Iris pigment epithelial cell (primary cell): ENCODE measurements at places on chromosomes 11 and 22.

DNA sequence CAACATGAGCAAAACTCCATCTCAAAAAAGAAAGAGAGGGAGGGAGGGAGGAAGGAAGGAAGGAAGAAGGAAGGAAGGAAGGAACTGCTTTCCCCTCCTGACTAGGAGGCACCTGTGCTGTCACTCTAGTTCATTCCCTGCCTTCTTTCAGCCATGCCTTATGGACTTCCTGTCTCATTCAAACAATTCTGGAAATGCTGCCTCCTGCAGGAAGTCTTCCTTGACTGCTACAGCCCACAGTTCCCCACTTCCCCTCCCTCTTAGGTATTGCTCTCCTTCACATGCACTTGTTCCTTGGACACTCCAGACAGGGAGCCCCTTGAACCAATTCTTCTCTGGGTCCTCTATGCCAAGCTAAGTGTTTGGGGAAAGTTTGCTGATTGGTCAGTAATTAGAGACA is 31.6 kb upstream of the WNT11 start:
- peak; percentile 10 for DNase-seq

DNA sequence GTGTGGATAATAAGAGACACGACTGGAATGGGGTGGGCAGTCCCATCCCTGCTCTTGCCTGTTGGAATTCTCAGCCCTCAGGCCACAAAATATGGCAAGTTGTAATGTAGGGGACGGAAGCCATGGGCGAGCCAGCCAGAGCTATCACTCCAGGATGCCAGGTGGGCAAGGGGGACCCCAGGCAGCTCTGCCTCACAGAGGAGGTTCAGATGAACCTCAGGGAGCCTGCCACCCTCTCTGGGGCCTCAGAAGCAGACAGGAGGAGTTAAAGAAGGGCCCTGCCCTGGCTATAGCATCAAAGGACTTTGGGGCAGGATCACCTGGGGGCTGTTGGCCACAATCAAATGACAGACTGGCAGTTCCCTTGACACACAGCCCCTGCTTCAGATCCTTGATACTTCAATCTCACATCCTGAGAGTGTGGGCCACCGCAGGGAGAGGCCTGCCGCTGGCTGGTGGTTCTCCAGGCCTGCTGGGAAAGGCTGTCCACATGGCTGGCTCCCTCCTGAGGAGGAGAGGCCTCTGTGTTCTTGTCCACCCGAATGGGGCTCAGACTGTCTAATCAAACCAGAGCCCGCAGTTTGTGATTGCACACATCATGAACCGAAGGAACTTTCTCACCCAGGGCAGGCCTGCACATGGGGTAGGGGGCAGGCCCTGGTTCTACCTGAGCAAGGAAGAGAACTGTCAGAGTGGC is 31.4 kb downstream of the IGLL1 start:
- DNase-seq = no peak

DNA sequence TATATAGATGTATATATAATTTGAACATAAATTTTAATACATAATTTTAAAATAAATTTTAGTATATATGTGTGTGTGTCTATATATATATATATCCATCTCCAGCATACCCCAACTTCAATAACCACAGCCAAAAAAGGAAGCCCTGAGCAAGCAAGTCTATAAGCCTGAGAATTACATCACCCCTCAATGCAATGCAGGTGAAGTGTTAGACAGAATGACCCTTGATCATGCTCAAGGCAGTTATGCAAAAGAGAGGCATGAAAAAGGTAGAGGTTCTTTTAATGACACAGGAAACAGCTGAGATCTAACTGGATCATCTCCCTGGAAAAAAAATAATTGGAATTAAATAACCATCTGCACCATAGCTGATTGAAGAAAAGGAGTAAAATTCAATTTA is 557.9 kb upstream of the ANO5 start:
- DNase-seq = no peak

- peak; percentile 4 for DNase-seq
Observed at GRCh38 chr11:8962841-8963240, 1.4 kb downstream of the TMEM9B start.

- no peak for DNase-seq
Observed at GRCh38 chr11:61650781-61651571, 29.2 kb upstream of the DAGLA start.

- no peak for DNase-seq
Observed at GRCh38 chr11:102416976-102417375, 35.6 kb downstream of the TMEM123 start.

DNA sequence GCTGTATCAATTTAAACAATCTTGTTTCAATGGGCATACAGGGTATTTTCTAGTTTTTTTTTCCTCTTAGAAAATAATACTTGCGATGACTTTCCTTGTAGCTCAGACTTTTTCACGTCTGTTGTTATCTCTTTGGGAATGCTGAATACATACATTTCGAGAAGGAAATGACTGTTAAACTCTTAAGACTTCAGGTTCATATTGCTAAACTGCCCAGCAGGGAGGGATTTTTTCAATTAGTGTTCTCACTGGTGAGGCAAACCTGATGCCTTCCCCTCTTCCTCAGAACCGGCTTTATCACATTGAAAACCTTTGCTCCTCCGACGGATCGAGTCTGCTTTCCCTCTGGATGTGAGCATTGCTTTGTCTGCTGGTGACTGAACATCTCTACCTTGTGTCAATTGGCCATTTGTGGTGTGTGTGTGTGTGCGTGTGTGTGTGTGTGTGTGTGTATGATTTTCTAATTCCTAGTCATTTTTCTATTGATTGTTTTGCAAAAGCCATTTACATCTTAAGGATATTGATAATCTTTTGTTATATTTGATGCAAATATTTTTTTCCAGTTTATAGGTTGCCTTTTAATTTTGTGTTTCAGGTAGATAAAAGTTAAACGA is 6.6 kb downstream of the NEAT1 start:
- peak; percentile 77 for DNase-seq

GRCh38 chr11:22559416-22559815 is 66.2 kb downstream of the FANCF start:
- DNase-seq = no peak

DNA sequence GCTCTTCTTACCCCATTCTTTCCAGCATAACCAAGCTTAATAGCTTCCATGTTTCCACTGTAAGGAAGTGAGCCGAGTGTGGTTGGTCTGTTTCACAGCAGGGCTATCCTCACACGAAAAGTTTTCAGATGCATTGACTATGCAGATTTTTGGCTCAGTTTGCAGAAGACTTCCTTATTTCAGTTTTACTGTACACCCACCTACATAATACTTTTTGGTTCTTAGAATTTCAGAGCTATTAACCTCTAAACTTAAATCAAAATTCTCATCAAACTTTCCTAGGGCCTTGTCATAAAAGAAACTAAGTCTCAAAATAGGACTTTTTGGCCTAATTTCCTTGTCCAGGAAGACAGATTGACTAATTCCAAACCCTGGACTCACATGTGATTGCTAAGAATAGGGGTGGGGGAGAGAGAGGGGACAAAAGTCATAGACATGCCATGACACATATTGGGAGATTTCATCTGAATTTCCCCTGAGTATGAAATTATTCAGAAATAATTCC is 7.3 kb upstream of the EHF start:
- DNase-seq = no peak

- no peak for DNase-seq
Observed at GRCh38 chr11:35005141-35005780, 88.8 kb downstream of the PDHX start.

DNA sequence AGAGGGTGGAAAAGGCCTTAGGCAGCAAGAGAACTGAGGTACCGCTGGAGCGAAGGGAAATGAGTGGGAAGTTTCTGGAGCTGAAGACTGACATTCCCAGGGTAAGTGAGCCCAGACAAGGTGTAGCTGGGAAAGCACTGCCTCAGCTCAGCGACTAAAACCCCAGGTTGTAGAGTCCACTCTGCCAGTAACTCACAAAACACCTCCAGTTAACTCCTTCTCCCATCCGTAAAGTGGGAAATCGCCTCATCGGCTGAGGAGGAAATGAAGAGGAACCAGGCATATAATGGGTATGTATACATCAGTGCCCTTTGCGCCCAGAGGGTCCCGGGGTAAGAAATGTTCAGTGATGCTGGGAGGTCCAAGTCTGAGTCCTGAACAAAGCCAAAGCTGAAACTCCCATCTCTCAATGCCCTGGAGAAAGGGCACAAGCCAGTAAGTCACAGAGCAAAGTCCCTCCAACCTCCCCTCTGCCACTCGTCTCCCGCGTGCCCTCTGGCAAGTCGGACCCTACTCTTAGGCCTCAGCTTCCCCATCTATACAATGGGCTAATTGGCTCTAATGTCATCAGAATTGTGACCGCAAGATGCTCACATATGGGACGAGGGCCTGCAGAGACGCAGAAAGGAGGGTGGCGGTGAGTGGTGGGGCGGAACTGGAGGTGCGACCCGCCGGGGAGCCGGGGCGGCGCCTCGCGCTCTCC is 588 bp downstream of the VPS37C start:
- DNase-seq = peak; percentile 17

DNA sequence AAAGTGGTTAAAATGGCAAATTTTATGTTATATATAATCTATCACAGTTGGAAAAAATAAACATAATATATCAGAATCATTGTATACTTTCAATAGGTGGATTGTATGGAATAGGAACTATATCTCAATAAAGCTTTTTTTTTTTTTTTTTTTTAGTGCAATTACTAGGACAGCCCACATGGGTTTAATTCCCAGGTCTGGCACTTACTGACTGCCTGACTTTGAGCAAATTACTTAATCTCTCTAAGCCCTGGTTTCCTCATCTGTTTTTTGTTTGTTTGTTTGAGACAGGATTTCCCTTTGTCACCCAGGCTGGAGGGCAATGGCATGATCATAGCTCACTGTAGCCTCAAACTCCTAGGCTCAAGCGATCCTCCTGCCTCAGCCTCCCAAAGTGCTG is 26.1 kb upstream of the BAIAP2L2 start:
- no peak for DNase-seq

DNA sequence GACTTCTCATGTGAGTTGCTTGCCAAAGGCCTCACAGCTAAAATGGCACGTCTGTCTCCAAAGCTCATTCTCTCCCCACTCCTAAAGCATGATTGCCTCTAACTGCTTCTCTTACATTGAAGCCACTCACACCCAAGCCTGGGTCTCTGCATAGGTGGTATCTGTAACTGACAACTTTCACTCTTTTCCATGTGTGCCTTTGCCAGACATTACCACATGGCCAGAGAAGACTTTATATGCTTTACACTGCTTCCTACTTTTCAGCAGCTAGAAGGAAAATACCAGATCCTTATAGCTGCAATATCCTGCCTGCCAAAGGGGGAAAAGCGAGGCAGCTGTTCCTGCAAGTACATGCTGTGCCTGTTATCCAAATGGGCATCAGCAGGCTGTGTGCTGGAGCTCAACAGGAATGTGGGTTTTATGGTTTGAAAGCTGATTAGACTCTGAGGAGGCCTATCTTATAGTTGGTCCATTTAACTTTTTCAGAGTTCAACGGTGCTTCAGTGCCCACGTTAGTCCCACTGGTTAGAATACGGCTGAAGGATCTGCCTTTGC is 547.1 kb downstream of the RAB38 start:
- DNase-seq = no peak

GRCh38 chr22:41940832-41941765 is 5.9 kb downstream of the CENPM start:
- peak; percentile 96 for DNase-seq

GRCh38 chr22:17269607-17270261 is 50.5 kb upstream of the ADA2 start:
- DNase-seq = no peak

GRCh38 chr11:60280412-60280811 is at the start of gene MS4A4A:
Gene MS4A4A, plus strand, starts transcription at chr11:60280666. Its CDS starts 10 bp downstream, at chr11:60280676.
- DNase-seq = no peak

GRCh38 chr11:19931141-19931770 is 218.6 kb downstream of the NAV2 start:
- DNase-seq = no peak

DNA sequence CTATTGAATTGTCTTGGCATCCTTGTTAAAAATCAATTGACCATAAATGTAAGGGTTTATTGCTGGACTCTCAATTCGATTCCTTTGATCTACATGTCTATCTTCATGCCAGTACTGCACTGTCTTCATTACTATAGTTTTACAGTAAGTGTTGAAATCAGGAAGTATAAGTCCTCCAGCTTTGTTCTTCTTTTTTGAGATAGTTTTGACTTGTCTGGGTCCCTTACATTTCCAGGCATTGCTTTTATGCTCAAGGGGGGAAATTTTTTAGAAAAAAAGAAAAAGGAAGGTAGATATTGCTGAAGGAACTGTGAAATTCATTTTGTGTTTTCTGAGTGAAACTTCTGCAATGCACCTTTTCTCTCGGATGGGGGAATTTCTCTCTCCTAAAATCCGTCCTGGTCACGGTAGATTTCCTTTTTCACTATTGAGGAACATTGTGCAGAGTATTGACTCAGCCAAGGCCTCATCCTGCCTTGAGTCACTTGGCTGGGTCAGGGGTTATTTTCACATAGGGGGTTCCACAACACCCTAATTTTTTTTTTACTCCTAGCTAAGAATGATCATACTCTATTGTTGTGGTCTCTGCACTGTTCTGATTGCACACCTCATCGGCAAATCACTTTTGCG is 2.8 kb upstream of the ACER3 start:
- DNase-seq = no peak

DNA sequence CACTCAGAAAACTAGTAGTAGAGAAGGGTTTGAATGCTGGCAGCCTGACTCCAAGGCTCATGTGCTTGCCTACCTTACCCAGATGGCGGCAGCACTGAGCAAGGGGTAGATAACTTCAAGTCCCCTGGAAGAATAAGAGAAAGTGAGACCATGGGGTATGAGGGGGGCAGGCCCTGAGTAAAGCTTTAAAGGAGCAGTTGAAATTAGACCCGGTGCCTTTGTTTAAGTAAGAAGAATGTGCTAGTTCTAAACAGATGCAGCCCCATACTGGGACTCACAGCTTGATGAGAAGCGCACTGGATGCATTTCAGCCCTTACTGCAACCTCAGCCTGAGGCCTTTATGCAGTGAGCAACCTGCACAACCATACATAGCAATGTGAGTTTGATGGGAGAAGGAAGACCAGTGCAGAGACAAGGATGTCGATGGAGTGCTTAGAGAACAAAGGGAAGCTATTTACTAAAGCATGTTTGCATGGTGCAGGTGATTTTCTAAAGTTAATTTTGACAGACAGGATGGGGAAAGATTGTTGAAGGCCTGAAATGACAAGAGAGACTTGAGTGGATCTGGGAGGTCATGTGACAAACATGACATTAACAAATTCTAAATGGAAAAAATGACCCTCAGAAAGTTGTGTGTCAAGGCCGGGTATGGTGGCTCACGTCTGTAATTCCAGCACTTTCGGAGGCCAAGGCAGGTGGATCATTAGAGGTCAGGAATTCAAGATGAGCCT is 27.1 kb upstream of the TMA7B start:
- peak; percentile 27 for DNase-seq

- DNase-seq = no peak
Observed at GRCh38 chr11:134464981-134465730, 53.1 kb upstream of the B3GAT1 start.

GRCh38 chr11:14101388-14101787 is 138.9 kb downstream of the SPON1 start:
- no peak for DNase-seq

DNA sequence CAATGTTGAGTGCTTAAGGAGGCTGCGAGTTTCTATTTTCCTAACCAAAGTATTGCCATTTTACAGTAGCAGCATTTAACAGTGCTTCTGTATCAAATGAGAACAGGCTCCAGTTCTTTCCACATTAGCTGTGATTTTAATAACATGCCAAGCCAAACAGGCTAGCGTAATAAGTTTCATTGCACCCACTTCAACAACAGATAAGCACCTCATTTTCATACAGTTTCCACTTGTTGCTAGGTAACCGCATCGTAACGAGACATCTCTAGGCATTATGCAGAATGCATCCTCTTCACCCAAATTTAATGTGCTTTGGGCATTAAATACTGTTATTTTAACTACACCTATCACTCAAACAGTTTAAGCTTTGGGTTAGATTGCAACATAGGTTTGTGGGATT is 79.0 kb downstream of the CADM1 start:
- DNase-seq = no peak
